ENCODE measurements at places on chromosomes 1 and 21.

DNA sequence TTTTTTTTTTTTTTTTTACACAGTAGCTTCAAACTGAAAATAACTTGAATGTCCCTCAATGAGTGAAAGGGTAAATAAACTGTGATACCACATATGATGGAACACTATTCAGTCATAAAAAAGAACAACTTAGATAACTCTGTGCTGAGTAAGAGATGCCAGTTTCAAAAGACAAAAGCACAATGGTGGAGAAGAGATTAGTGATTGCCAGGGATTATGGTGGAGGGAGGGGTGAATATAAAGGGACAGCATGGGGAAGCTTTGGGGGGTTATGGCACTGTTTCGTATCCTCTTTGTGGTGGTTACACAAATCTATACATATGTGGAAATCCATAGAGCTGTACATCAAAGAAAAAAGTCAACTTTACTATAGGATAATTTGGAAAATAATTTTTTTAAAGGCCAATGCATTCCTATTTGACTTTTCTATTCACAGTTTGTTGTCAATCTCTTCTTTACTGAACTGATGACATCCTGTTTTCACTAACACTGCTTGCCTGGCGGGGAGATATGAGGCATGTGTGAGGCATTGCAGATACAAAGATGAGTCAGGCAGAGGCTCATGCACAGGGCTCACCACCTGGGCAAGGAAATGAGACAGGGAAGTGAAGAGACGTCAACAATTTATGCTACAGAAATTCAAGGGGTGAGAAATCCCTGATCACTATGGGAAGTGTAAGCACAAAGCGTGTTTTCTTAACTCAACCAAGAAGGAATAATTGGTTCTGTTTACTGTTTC, 302.7 kb downstream of the DUSP10 start:
- H3K4me3 ChIP-seq: no peak overlapping the region
- peak; percentile 93 for ATAC-seq
- peaks cover 9% of the 10 kb centered on the region for H3K27me3 ChIP-seq
- H3K36me3 ChIP-seq: no peaks in the 10 kb centered on the region

DNA sequence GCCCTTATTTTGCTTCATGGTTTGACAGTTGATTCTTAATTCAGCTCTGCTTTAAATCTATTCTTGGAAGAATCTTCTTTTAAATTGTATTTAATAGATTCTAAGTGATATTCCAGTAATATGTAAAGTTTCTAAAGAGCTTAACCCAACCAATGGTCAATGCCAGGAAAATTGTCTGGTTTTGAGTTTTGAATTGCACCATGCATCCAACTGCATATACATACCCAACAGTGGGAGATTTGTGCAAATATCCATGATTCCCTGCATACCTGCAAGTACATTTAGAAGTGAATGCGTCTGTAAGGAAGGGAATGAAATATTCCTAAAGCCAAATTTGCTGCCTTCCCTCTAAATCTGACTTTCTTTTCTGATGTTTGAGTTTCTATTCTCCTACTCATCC, 35.8 kb upstream of the C1orf105 start:
- no peaks in the 10 kb centered on the region for H3K27me3 ChIP-seq
- H3K4me3 ChIP-seq: no peak overlapping the region
- H3K27ac ChIP-seq: no peak overlapping the region
- no peak for ATAC-seq
- H3K4me1 ChIP-seq: peaks cover 37% of the 10 kb centered on the region

DNA sequence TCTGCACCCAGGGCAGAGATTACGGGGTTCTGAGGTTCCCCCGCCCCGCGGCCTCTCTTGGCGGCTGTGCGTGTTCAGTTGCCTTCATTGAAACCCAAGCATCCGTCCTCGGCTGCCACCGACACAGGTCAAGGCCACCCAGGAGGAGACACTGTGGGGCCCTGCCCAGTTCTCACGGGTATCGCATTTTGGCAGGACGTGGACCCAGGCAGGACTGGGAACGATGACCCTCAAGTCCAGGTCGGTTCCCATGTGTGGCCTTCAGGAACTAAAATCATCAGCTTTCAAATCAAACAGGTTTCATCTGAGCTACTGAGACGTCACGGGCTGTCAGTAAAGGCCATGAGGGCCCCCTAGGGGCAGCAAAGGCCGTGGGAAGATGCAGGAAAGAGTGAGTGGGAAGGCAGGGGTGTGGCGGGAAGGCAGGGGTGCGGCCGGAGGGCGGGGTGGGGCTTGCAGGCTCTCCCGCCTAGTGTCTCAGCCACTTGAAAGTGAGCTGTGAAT, 7.0 kb upstream of the C1orf174 start:
- no peaks in the 10 kb centered on the region for H3K36me3 ChIP-seq
- H3K4me3 ChIP-seq: no peak overlapping the region
- H3K4me1 ChIP-seq: peaks cover 36% of the 10 kb centered on the region
- ATAC-seq: no peak

- no peaks in the 10 kb centered on the region for H3K4me1 ChIP-seq
- H3K4me3 ChIP-seq: no peak overlapping the region
- peaks cover 40% of the 10 kb centered on the region for H3K27me3 ChIP-seq
- H3K36me3 ChIP-seq: no peaks in the 10 kb centered on the region
- no peak for ATAC-seq
Observed at GRCh38 chr1:4511374-4511773, 143.0 kb upstream of the AJAP1 start.

DNA sequence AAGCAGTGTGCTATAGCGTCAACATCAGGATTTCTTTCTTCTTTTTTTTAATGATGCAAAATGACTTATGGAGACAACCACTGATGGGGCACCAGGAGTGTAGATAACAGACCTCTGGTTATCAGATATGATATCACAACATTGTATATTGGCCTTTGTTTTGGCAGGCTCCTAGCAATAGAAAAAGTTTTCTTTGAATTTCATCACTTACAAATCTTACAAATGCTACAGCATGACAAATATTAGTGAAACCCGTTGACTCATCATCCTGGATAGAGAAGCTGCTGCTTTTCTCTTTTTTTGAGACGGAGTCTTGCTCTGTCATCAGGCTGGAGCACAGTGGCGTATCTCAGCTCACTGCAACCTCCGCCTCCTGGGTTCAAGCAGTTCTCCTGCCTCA, 92.9 kb downstream of the LTN1 start:
- H3K27me3 ChIP-seq: peaks cover 32% of the 10 kb centered on the region
- ATAC-seq: no peak
- H3K4me3 ChIP-seq: no peak overlapping the region
- no peak overlapping the region for H3K27ac ChIP-seq
- no peaks in the 10 kb centered on the region for H3K4me1 ChIP-seq
- no peaks in the 10 kb centered on the region for H3K36me3 ChIP-seq

DNA sequence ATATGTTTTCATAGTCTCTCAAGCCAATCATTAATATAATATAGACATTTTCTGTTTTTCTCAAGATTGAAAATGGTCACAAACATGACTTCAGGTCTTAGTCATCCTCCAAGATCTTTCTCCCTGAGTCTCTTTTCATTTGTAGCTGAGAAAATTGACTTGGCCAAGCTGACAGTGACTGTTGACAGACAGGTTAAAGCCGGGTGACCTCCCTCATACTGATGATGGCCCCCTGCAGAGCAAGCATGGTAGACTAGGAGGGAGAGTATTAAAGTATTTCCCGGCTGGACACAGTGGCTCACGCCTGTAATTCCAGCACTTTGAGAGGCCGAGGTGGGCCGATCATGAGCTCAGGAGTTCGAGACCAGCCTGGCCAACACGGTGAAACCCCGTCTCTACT, 6.8 kb upstream of the KIAA1614 start:
- H3K4me1 ChIP-seq: peaks cover 7% of the 10 kb centered on the region
- peaks cover 30% of the 10 kb centered on the region for H3K27me3 ChIP-seq
- H3K27ac ChIP-seq: no peak overlapping the region
- peaks cover 6% of the 10 kb centered on the region for H3K36me3 ChIP-seq
- H3K4me3 ChIP-seq: no peak overlapping the region
- no peak for ATAC-seq

DNA sequence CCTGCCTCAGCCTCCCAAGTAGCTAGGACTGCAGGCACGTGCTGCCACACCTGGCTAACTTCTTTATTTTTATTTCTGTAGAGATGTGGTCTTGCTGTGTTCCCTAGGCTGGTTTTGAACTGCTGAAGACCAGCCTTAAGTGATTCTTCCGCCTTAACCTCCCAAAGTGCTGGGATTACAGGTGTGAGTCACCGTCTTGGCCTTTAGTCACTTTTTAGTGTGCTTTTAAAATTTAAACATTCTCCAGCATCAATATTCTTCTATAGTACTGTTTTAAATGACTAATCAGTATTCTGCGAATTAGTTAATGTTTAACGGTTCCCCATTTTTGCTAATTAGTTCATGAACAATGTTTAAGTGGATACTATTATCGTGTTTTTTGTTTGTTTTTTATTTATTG, 60.6 kb downstream of the DYRK1A start:
- H3K27me3 ChIP-seq: no peaks in the 10 kb centered on the region
- H3K36me3 ChIP-seq: peaks cover 60% of the 10 kb centered on the region
- peaks cover 51% of the 10 kb centered on the region for H3K4me1 ChIP-seq
- no peak for ATAC-seq

DNA sequence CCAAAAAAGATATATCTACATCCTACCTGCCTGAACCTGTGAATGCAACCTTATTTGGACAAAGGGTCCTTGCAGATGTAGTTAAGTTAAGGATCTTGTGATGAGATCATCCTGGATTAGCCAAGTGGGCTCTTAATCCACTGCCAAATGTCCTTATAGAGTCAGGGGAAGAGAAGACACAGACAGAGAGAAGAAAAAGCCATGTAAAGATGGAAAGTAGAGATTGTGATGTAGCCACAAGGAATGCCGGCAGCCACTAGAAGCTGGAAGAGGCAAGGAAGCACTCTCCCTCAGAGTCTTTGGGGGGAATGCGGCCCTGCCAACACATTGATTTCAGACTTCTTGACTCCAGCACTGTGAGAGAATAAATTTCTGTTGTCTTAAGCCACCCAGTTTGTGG, 16.2 kb downstream of the HSD11B1 start:
- no peaks in the 10 kb centered on the region for H3K27me3 ChIP-seq
- H3K27ac ChIP-seq: no peak overlapping the region
- ATAC-seq: no peak
- H3K36me3 ChIP-seq: no peaks in the 10 kb centered on the region
- no peak overlapping the region for H3K4me3 ChIP-seq

GRCh38 chr1:117267232-117267774, 56.6 kb upstream of the VTCN1 start:
- ATAC-seq: no peak
- H3K36me3 ChIP-seq: no peaks in the 10 kb centered on the region
- H3K4me3 ChIP-seq: no peak overlapping the region

DNA sequence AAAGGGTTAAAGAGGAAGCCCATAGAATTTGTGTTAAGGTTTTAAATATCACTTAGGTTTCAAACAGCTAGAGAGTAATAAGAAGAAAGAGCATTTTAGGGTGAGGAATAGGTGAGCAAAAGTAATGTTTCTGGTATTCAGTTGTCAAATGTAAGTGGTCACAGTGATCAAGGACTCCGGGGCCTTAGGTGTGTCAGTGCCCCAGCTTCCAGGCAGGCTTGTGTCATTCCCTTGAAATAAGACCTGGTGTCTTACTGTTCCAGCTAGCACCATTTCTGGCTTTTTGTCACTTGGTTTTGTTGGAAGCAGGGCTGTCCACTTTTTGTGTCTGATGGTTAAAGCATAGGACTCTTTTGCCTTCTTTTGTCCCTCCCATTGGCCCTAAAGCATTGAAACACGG, 69.6 kb downstream of the DYRK1A start:
- H3K4me3 ChIP-seq: no peak overlapping the region
- H3K36me3 ChIP-seq: peaks cover 41% of the 10 kb centered on the region
- no peak overlapping the region for H3K27ac ChIP-seq
- peaks cover 35% of the 10 kb centered on the region for H3K4me1 ChIP-seq

GRCh38 chr21:41210426-41211059, 42.6 kb downstream of the BACE2 start:
- no peaks in the 10 kb centered on the region for H3K27me3 ChIP-seq
- peaks cover 36% of the 10 kb centered on the region for H3K36me3 ChIP-seq
- no peak overlapping the region for H3K27ac ChIP-seq
- peaks cover 27% of the 10 kb centered on the region for H3K4me1 ChIP-seq
- no peak overlapping the region for H3K4me3 ChIP-seq
- ATAC-seq: no peak

DNA sequence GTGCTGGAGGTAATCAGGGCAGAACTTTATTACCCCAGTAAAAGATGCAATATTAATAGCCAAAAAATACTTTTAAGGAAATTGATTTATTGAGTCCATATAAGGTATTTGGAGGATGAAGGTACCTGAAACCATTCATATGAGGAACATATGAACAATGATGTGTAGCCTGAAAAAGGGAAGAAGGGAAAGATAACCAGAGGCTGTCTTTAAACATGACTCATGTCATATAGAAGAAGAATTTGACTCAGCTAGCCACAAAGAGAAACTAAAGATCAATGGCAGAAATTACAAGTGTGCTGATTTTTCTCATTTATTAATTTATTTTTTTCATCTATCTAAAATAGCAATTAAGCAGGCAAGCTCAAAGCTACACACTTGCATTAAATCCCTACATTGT, 136.2 kb upstream of the DUSP10 start:
- H3K36me3 ChIP-seq: no peaks in the 10 kb centered on the region
- ATAC-seq: peak; percentile 79
- H3K27me3 ChIP-seq: no peaks in the 10 kb centered on the region
- peaks cover 30% of the 10 kb centered on the region for H3K4me1 ChIP-seq
- H3K4me3 ChIP-seq: no peak overlapping the region

- no peaks in the 10 kb centered on the region for H3K27me3 ChIP-seq
- no peaks in the 10 kb centered on the region for H3K4me1 ChIP-seq
- H3K36me3 ChIP-seq: no peaks in the 10 kb centered on the region
- no peak overlapping the region for H3K27ac ChIP-seq
- ATAC-seq: no peak
- no peak overlapping the region for H3K4me3 ChIP-seq
Observed at GRCh38 chr1:217403026-217403720, 227.7 kb downstream of the GPATCH2 start.

DNA sequence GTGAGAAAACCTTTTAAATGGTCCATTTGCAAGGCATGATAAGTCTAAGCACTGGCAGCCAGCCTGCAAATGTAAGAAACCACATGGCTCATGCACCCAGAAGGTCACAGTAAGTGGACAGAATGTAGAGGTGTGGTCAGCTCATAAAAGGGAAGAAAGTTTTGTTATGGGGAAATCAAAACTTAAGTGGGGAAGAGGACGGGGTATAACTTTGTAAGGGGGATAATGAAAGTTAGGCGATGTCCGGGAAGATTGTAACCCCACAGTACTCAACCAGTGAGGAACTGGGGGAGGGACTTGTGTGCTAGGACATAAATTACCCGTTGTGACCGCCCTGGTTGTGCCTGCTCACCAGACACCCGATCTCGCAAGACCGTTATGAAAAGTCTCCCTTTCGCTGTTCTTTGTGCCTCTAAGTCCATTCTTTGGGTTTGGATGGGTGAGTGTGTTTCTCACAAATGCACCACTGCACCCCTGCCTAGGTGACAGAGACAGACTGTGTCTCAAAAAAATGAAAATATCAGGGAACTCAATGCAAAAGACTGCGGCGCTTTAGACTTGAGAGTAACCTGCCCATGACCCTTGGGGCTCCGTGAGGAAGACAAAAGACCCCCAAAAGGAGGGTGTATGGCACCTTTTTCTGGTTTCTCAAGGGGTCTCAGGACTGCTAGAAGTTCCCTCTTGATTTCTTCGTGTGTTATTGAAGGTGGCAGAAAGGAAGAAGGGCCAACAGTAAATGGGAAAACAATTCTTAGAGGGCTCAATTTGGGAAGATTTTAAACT, 28.6 kb upstream of the ZNF496 start:
- peaks cover 38% of the 10 kb centered on the region for H3K4me1 ChIP-seq
- no peaks in the 10 kb centered on the region for H3K36me3 ChIP-seq
- H3K27ac ChIP-seq: no peak overlapping the region
- ATAC-seq: no peak
